IgD-negative memory B cell (primary cell): ENCODE measurements at places on chromosomes 2 and 18. TPM values are rescaled to one million over a fixed set of nuclear protein-coding genes. Genes with fewer than 3 reads are reported as not detected.

Gene PAX3
- not detected for polyA plus RNA-seq

Gene OTOS
- not detected for polyA plus RNA-seq

Gene PSMA8
- polyA plus RNA-seq: 4.1 TPM

Gene SLC5A7
- polyA plus RNA-seq: not detected

Gene ADAM17
- 15.9 TPM for polyA plus RNA-seq

Gene GKN1
- not detected for polyA plus RNA-seq

Gene RSAD2
- 3.3 TPM for polyA plus RNA-seq

Gene SH3BP4
- 2.0 TPM for polyA plus RNA-seq

Gene SPDYA
- polyA plus RNA-seq: 0.30 TPM

Gene ESPNL
- 5.5 TPM for polyA plus RNA-seq

Gene CCDC74B
- polyA plus RNA-seq: not detected

Gene IHH
- not detected for polyA plus RNA-seq

Gene ERICH2
- not detected for polyA plus RNA-seq

Gene SCN2A
- 0.06 TPM for polyA plus RNA-seq

Gene RPRM
- polyA plus RNA-seq: not detected

Gene COLEC11
- not detected for polyA plus RNA-seq

Gene ITGA4
- 129 TPM for polyA plus RNA-seq

Gene L3MBTL4
- 0.61 TPM for polyA plus RNA-seq

Gene MOCOS
- polyA plus RNA-seq: 0.13 TPM

Gene PLGLB1
- 1.5 TPM for polyA plus RNA-seq

Gene MATN3
- polyA plus RNA-seq: not detected

Gene ASXL3
- polyA plus RNA-seq: not detected

Gene MOB4
- polyA plus RNA-seq: 28.0 TPM

Gene HOXD8
- polyA plus RNA-seq: not detected

Gene GPR35
- polyA plus RNA-seq: not detected

Gene ANO7
- polyA plus RNA-seq: not detected

Gene AGPS
- polyA plus RNA-seq: 11.7 TPM

Gene OTX1
- not detected for polyA plus RNA-seq

Gene FOXD4L1
- not detected for polyA plus RNA-seq

Gene RHOB
- polyA plus RNA-seq: 14.0 TPM

Gene FBXO48
- polyA plus RNA-seq: 0.44 TPM

Gene AGXT
- not detected for polyA plus RNA-seq

Gene CGREF1
- not detected for polyA plus RNA-seq

Gene LRRC30
- not detected for polyA plus RNA-seq

Gene DLX2
- not detected for polyA plus RNA-seq

Gene CHMP1B
- polyA plus RNA-seq: 49.1 TPM

Gene SCN3A
- 0.85 TPM for polyA plus RNA-seq

Gene LHCGR
- polyA plus RNA-seq: not detected

Gene ARPC2
- 862 TPM for polyA plus RNA-seq

Gene HJURP
- polyA plus RNA-seq: not detected

Gene ANKRD62
- polyA plus RNA-seq: not detected
